GM23248 (cell line): ENCODE measurements at places on chromosomes 16 and 17.

DNA sequence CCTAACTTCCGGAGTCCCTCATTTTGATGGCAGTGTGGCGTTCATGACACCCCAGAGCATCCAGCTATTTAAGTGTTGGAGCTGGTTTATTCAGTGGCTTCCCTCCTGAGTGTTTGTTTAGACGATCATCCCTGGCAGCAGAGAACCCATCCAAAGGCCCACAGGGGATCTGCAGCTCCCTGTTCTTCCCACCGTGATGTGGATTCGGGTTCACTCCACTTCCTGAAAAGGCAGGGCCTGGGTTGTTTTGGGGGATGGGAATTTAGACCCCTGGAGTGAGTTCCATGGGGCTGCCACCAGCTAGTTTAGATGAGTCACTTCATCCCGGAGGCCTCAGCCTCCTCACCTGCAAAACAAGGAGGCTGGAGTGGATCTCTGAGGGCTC lies 2.3 kb downstream of the KSR1 start:
- no peak for DNase-seq

GRCh38 chr17:43905985-43906852 lies 1.1 kb downstream of the MPP2 start:
- peak; percentile 86 for DNase-seq

DNA sequence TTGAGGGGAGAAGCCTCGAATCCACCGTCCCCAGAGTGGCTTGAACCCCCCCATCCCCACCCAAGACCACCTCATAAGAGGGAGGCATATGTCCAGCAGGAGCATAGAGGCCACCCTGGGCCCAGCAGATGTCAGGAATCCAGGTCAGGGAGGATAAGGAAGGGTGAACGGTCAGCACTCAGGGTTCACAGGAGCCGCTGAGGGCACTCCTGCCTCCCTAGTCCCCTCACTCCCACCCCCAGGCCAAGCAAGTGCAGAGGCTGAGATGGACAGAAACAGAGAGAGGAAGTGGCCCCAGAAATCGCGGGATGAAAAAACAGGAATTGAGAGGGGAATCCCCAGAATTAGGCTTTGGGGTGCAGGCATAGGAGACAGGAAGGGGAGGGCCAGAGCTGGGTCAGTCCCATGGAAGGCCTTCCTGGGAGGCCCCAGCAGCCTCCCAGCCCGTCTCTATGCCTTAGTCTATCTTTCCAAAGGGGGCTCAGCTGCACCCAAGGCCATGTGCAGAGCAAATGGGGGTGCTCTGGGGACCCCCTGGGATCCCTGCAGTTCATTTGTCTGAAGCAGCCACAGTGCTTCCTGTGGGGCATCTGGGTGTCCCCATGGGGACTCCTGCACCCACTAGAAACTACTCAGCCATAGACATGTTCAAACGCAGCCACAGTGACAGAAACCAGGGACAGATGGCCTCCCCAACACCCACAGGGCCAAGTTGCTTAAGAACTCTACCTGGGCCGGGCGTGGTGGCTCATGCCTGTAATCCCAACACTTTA lies 1.7 kb downstream of the CMTM3 start:
- DNase-seq: no peak

DNA sequence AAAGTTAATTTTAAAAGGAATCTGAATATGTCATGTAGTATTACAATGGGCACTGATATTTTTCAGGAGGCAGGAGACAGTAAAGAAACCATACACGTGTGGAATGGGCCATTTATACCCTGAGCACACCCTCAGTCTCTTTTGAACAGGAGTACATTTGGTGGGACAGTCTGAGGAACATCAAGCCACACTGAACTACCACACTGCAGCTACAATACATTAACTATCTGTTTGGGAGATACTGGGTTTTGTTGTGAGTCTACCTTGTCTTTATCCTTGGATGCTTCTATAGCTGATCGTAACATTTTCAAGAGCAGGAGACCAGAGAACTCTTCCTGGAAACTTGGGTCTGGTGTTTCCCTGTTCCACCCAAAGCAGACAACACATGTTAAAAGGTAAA lies 31.7 kb downstream of the HEATR6 start:
- DNase-seq: no peak

DNA sequence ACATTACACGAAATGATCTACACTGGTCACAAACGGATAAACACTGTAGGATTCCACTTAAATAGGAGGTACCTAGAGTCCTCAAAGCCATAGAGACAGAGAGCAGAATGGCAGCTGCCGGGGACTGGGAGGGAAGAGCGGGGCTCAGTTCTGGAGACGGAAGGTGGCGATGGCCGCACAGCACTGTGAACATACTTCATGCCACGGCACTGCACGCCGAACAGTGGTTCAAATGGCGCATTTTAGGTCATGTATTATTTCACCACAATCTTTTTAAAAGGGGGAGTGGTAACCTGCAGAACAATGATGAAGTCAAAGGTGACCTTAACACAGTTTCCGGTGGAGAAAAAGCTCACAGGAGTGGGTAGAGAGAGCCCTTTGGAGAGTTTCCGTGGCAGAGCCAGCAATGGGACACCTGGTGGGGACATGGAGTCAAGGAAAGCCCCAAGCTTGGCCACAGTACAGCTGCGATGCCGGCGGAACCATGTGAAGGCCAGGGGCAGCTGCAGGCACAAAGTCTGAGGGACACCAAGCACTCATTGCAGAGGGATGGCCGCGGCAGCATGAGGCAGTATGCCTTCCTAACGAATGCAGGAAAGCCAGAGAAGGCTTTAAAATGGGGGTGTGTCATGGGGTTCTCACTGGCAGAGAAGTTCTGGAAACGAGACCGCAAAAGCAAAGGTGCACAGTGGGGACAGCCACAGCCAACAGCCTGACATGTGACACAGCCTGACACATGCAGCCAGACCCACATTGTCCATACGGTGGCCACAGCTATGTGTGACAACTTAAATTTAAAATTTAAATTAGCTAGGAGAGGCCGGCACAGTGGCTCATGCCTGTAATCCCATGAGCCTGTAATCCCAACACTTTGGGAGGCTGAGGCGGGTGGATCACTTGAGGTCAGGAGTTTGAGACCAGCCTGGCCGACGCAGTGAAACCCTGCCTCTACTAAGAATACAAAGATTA lies 7.3 kb downstream of the FLCN start:
- DNase-seq: no peak

- DNase-seq: peak; percentile 33
Observed at GRCh38 chr16:65731833-65732232, 610.0 kb upstream of the CDH11 start.

- DNase-seq: no peak
Observed at GRCh38 chr16:5430598-5430997, 333.0 kb upstream of the EEF2KMT start.

DNA sequence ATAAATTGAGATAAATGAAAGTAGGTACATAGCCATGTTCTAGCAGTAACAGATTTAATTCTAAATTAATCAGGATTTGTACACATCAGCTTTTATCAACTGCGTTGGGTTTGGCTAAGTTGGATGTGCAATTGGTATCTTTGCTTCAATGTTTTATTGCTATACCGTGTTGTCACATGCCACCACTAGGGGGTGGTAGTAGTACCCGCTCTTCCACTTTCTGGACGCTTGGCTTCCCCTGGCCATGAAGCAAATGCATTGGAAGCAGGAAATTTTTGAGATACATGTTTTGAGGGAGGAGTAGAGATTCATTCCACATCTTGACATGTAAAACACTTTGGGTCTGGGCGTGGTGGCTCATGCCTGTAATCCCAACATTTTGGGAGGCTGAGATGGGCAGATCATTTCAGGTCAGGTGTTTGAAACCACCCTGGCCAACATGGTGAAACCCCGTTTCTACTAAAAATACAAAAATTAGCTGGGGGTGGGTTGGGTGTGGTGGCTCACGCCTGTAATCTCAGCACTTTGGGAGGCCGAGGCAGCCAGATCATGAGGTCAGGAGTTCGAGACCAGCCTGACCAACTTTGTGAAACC lies 58.6 kb downstream of the EMP2 start:
- DNase-seq: peak; percentile 82

- peak; percentile 81 for DNase-seq
Observed at GRCh38 chr17:7479213-7480088, at the start of gene ZBTB4. Gene ZBTB4 (minus strand): TSS chr17:7479631. CDS start chr17:7466801, 12,830 bp downstream.

GRCh38 chr16:31367853-31368252 lies 12.9 kb downstream of the ITGAX start:
- DNase-seq: no peak

GRCh38 chr17:38320482-38320881 lies 23.3 kb downstream of the GPR179 start:
- DNase-seq: no peak

DNA sequence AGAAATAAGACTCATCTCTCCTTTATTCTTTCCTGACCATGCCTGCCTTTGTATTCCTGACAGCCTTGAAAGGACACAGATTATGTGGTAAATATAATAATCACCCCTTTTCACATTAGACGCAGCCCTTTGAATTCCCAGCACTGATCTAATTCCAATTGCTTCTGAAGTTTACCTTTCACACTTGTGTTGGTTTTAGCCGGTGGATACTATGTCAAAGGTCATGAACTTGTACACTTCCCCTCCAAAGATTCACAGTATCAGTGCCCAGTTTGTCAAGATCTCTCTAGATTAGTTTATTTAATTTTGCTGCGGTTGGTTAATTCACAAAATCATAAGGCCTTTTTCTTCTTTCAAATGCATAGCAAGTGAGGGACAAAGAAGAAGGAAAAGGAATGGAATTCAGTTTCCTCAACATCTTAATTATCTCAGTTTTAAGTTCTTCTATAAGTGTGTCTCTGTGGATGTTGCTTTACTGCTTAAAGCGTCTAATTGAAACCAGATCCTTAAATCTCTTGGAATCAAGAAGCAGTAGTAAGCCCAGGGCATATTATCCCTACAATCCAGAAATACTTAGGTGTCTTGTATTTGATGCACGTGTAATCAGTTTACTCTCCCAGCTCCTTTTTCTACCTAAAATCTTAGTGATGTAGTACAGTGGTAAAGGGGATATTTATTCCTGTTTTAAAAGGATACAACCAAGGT lies 174.3 kb upstream of the TBX2 start:
- no peak for DNase-seq

- no peak for DNase-seq
Observed at GRCh38 chr16:85133290-85133599, 21.0 kb upstream of the CIBAR2 start.

- DNase-seq: peak; percentile 17
Observed at GRCh38 chr17:72219137-72219823, 98.5 kb downstream of the SOX9 start.

GRCh38 chr16:104928-105327 lies 26.9 kb downstream of the MPG start:
- DNase-seq: no peak

GRCh38 chr17:82236142-82236971 lies 7.5 kb downstream of the SLC16A3 start:
- peak; percentile 65 for DNase-seq

- no peak for DNase-seq
Observed at GRCh38 chr17:65638221-65638975, 77.0 kb upstream of the AXIN2 start.

- no peak for DNase-seq
Observed at GRCh38 chr17:6159541-6160231, 89.5 kb downstream of the WSCD1 start.

DNA sequence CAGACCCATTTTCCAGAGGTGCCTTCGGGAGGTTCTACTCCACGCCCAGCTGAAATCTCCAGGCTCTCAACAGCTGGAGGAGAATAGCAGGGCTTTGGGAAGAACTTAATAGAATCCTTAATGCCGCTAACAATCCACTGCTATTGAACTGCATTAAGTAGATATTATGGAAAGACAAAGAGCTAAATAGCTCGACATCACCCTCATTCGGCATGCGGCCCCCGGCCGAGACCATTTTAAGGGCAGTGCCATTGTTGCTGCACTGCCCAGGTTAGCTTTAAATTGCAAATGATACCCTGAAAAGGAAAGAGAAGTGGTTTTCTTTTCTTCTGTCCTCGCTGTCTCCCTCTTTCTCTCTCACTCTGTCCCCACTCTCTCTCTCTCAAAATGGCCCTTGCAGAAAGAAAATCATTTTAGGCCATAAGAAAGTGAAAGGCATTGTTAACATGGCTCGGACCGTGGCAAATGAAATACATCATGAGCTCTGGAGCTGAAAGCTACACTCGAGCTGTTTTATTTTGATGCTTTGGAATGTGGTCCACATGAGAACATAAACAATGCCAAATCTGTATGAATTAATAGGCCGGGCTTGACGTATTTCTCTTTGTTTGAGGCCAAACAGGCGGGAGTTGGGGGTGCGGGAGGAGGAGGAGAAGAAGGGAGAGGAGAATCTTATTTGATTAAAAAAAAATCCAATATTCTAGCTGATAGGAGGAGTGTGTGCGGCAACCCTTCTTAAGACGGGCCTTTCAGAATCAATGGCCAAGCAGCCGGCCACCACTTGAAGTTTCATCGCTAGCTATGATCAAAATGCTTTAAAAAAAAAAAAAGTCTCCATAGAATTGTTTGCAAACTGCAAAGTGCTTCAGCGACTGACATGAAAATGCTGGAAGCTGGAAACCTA lies 298.8 kb upstream of the IRX3 start:
- no peak for DNase-seq

GRCh38 chr16:727291-727977 lies 528 bp downstream of the HAGHL start:
- peak; percentile 39 for DNase-seq

DNA sequence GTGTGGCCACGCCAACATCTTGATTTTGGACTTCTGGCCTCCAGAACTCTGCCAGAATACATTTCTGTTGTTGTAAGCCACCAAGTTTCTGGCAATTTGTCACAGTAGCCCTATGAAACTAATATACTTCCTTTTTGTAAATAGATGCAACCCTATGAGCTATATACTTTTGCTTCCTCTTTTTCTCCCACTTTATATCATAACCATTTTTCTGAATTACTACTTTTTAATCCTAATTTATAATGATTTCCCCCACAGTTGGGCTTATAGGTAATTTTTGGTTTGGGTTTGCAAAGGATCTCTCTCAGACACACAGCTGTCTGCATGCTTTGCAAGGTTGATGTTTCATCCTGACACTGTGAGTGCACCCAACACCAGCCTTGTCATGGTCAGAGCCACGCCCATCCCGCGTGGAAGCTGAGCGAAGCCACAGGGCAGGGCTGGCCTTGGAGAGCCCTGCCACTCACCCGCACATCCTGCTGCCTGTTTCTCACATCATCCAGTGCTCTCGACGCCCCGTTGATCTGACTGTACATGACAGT lies 5.8 kb downstream of the TRIM25 start:
- no peak for DNase-seq

DNA sequence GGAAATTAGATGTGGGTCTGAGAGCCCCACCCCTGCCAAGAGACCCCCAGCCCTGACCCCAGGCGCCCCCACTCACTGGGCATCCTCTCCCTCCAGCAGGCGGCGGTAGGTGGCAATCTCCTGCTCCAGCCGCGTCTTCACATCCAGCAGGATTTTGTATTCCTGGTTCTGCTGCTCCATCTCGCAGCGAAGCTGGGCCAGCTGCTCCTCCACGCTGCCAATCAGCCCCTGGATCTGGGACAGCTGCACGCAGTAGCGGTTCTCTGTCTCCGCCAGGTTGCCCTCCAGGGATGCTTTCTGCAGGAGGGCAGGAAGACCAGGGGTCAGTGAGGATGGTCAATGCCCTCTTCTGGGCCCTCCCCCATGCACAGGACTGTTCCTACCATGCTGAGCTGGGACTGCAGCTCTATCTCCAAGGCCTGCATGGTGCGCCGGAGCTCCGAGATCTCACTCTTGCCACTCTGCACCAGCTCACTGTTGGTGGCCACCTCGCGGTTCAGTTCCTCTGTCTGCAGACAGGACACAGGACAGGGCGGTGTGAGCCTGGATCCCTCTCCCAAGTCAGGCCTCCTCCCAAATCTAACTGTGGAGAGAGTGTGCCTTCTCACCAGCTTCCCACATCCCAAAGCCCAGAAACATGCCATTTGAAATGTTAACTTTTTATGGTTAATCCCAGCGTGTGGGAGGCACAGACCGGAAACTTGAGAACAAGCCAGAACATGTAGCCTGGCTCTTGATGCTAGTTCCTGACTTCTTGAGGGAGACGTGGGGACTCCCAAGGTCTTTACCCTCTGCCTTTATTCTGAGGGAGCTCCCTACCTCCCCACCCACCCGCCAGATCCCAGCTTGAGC lies 3.6 kb downstream of the KRT17 start:
- DNase-seq: peak; percentile 40
